Activated T-helper 17 cell treated with anti-CD3 and anti-CD28 coated beads, Interleukin-2, amount 50 U/mL, for 72 hours (primary cell): ENCODE measurements at places on chromosomes 4 and X. TPM values are rescaled to one million over a fixed set of nuclear protein-coding genes. Genes with fewer than 3 reads are reported as not detected.
A peak's percentile ranks its signal among the peaks of the same experiment; 100 is the strongest.

GRCh38 chr4:148203056-148203898 lies 238.9 kb downstream of the NR3C2 start:
- H3K4me3 ChIP-seq, result no peak overlapping the region
- H3K27ac ChIP-seq, result no peak overlapping the region
- H3K4me1 ChIP-seq, result peaks cover 5% of the 10 kb centered on the region
- no peaks in the 10 kb centered on the region for H3K27me3 ChIP-seq

DNA sequence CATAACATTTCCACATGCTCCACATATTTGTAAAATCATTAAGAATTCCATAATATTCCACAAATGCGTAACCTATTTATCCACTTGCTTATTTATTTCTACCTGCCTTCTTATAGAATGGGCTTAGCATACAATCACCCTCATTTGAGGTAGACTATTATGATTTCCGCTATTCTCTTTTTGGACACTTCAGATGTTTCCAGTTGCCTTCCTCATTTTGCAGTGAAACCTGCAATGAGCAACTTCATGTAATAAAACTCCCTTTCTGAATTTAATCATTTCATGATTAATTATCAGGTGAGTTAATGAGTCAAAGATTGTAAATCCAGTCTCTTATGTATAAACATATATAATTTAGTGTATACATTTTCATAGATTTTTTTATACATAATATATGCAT lies 58.0 kb downstream of the PPP3CA start:
- ATAC-seq, result no peak
- H3K4me1 ChIP-seq, result peaks cover 29% of the 10 kb centered on the region
- H3K4me3 ChIP-seq, result no peak overlapping the region
- no peaks in the 10 kb centered on the region for H3K27me3 ChIP-seq

DNA sequence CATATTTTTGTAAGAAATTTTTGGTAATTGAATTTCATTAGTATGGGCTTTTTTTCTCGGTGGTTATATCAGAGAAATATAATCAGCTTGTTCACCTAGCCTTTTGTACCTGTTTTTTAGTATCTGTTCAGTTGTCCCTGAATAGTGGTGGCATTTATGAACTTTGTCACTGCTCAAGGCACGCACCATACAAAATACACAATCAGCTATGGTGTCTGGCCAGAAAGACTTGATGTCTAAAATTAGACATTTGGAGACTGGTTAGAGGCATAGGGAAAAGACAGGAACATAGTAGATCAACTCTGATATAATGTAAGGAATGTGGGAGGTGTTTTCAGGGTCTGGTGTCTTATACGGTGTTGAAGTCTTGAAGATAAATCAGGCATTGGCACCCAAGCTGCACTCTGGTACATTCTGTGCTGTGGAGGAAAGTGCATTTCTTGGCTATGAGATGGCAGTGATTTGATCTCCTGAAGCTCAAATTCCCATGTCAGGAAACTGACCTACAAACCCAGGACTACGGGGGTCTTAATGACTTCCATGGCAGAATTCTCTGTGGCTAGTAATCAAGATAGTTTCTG lies 3.6 kb downstream of the ART3 start:
- no peak overlapping the region for H3K27ac ChIP-seq
- H3K4me1 ChIP-seq, result no peaks in the 10 kb centered on the region
- ATAC-seq, result no peak
- H3K4me3 ChIP-seq, result no peak overlapping the region
- H3K27me3 ChIP-seq, result peaks cover 8% of the 10 kb centered on the region
- H3K36me3 ChIP-seq, result no peaks in the 10 kb centered on the region

ACE2 gene
- 0.16 TPM for total RNA-seq

DNA sequence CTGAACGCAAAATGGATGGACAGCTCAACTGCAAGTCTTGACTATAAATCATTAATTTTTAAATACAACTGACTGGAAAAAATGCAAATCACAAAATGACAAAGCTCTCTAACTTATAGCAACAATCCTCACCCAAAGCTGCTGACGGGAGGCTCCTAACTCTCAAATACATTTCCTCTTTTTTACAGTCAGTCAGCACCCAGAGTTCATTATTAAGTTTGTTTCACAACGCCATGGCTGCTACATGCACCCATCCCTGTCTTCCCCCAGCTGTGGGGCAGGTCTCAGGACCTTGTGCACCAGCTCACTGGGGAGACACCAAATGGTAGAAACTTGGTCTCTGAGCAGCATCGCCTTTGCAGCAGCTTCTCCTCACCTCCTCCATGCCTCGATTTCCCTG lies 97.6 kb downstream of the SLC34A2 start:
- H3K27me3 ChIP-seq, result no peaks in the 10 kb centered on the region
- no peak overlapping the region for H3K27ac ChIP-seq
- peaks cover 79% of the 10 kb centered on the region for H3K36me3 ChIP-seq

- peak; percentile 37 for ATAC-seq
- peaks cover 16% of the 10 kb centered on the region for H3K4me1 ChIP-seq
- H3K4me3 ChIP-seq, result no peak overlapping the region
- H3K36me3 ChIP-seq, result peaks cover 92% of the 10 kb centered on the region
Observed at GRCh38 chr4:147638942-147639341, 21.7 kb downstream of the TMEM184C start.

- no peak overlapping the region for H3K4me3 ChIP-seq
- peaks cover 29% of the 10 kb centered on the region for H3K27me3 ChIP-seq
- H3K36me3 ChIP-seq, result no peaks in the 10 kb centered on the region
- no peaks in the 10 kb centered on the region for H3K4me1 ChIP-seq
- ATAC-seq, result no peak
Observed at GRCh38 chr4:102219129-102219528, 126.2 kb downstream of the SLC39A8 start.

DNA sequence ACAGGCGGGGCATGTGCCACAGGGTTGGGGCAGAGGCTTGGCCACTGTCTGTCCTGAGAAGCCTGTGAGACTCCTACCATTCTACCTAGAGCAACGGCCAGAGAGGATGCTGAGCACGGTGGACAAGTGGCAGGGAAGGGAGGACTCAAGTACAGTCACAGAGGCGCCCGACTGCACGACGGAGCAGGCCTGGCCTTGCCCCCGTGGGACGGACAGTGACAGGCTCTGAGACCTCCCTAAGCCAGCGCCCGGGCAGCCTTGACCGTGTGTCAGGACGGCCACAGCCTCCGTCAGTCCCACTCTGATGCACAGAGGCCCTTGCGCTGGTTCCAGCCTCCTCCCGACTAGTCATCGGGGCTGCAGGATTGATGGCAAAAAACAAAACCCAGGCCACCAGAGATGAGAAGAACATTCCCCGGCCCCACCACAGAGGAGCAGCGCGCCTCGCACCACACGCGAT lies 36.7 kb upstream of the MXD4 start:
- no peak overlapping the region for H3K4me3 ChIP-seq
- no peak for ATAC-seq
- peaks cover 5% of the 10 kb centered on the region for H3K36me3 ChIP-seq
- H3K4me1 ChIP-seq, result peaks cover 14% of the 10 kb centered on the region

GABRB1 gene
- total RNA-seq, result not detected

XG gene
- 0.34 TPM for total RNA-seq

- ATAC-seq, result no peak
- no peak overlapping the region for H3K4me3 ChIP-seq
- no peaks in the 10 kb centered on the region for H3K36me3 ChIP-seq
- H3K27me3 ChIP-seq, result no peaks in the 10 kb centered on the region
- H3K27ac ChIP-seq, result no peak overlapping the region
Observed at GRCh38 chrX:81367291-81367690, 165.4 kb downstream of the SH3BGRL start.

DNA sequence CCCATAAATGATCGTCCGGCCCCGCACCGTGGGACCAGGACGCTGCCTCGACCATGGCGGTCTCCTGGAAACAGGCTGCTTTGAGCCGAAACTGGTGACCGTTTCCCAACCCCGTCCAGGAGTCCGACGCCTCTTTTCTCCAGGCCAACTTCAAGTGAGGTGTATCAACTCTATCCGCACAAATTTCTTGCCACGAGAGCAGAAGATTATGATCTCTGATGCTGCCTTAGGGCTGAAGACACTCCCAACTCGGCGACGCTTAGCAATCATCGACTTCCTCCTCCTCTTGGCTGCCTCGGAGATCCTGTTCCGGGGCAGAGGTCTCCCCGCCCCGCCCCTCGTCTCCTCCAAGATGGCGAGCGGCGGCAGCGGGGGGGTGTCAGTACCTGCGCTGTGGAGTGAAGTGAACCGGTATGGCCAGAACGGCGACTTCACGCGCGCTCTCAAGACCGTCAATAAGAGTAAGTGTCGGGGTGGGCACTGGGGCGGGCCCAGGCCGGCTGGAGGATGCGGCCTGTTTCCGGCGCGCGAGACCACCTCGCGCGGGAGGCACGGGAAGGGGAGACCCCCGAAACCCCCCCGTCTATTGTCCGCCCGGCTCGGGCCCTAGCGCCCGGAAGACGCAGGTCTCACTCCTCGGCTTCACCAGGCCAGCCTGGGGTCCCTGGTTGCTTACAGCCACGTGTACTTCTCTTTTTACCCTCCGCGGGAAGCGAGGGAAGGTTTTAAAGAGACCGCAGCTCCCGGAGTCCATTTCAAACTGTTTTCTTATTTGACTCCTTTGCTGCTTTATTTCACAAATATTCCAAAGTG lies at the start of gene SRP72:
Gene SRP72 (plus strand): TSS at position 334 of the 813 bp plus-strand sequence. CDS start 19 bp downstream, at position 353.
- H3K4me1 ChIP-seq, result peaks cover 14% of the 10 kb centered on the region
- ATAC-seq, result peak; percentile 97
- H3K27me3 ChIP-seq, result no peaks in the 10 kb centered on the region
- H3K4me3 ChIP-seq, result peak within 1 kb of the TSS; percentile 98
- H3K27ac ChIP-seq, result peak within 1 kb of the TSS; percentile 98

GRCh38 chr4:104492183-104492771 lies 2.4 kb downstream of the CXXC4 start:
- H3K4me3 ChIP-seq, result peak overlapping the region; percentile 80
- ATAC-seq, result peak; percentile 15
- no peak overlapping the region for H3K27ac ChIP-seq
- no peaks in the 10 kb centered on the region for H3K36me3 ChIP-seq

YIPF6 gene
- total RNA-seq, result 21.2 TPM

DNA sequence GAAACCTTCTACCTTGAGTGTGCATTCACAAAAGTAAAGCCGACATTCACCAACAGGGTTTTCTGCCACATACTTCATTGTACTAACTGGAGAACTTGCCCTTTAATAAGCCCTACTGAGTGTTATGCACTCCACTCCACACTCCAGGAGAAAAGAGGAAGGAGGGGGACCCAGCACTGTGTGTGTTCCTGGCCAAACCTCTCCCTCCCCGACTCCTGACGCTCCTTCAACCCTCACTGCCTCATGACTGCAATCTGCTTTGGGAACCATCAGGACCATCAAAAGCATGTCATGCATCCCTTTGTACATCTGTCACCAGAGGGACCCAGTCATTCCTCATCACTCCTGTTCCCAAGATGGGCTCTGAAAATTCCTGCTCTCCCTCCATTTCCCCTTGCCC lies 143.7 kb downstream of the RASL11B start:
- H3K4me1 ChIP-seq, result no peaks in the 10 kb centered on the region
- H3K4me3 ChIP-seq, result no peak overlapping the region
- no peaks in the 10 kb centered on the region for H3K27me3 ChIP-seq
- no peak for ATAC-seq

DNA sequence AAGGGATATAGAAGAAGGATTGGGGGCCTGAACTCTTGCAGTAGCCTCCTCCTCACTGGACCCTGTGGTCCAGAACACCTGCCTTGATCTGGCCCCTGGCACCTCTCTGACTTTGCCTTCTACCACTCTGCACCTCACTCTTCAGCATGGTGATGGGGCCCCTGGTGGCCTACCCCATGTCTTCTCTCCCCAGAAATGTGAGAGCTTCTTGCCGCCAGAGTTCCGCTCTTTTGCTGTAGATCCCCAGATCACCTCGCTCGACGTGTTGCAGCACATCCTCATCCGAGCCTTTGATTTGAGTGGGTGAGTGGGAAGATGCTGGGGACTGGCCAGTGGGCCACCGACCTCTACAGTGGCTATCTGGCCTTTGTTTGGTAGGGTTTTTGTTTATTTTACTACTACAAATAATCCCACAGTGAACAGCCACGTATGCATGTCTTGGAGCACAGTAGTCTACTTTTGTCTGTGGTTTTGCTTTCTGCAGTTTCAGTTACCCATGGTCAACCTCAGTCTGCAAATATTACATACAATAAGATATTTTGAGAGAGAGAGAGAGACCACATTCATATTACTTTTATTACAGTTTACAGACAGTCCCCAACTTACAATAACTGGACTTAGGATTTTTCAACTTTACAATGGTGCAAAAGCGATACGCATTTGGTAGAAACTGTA lies 1.8 kb downstream of the TBC1D25 start:
- H3K36me3 ChIP-seq, result peaks cover 62% of the 10 kb centered on the region
- peaks cover 7% of the 10 kb centered on the region for H3K4me1 ChIP-seq
- peak overlapping the region; percentile 98 for H3K4me3 ChIP-seq
- H3K27me3 ChIP-seq, result no peaks in the 10 kb centered on the region

ATP1B4 gene
- not detected for total RNA-seq

MAGEA10 gene
- not detected for total RNA-seq

DNA sequence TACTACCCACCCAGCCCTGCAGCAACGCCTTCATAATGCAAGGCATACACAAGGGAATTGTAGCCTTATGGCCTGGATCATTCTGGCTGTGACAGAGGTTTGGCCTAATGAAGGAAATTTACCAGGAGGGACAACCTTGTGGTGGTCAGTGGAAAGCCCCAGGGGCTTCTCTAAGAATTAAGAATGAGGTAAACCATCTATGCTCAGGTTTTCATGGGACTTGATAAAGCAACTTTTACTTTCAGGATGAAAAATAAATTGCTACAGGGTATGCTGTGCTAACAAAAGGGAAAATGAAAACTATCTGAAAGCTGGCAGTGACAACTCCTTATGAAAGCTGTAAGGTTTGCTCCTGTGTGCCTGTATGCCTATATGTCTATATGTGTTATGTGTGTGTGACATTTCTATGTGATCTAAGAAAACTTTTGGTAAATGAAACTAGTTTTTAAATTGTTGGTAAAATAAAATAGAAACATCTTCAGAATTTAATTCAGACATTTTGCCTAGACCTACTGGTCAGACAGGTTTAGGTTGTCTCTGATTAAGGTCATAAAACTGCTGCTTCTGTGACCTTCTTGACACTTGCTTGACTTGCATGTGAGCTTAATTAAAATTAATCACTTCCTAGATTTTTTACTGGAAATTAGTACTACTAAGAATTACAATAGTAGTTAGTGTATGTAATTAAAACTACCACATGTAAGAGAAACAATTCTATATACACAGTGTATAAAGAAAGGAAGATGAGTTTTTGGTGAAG lies 19.9 kb upstream of the TXK start:
- no peak for ATAC-seq
- H3K27ac ChIP-seq, result no peak overlapping the region
- H3K27me3 ChIP-seq, result no peaks in the 10 kb centered on the region
- H3K36me3 ChIP-seq, result peaks cover 27% of the 10 kb centered on the region
- H3K4me3 ChIP-seq, result no peak overlapping the region
- no peaks in the 10 kb centered on the region for H3K4me1 ChIP-seq

GRCh38 chrX:121389976-121390714 lies 342.7 kb downstream of the GLUD2 start:
- H3K4me3 ChIP-seq, result no peak overlapping the region
- H3K36me3 ChIP-seq, result no peaks in the 10 kb centered on the region
- ATAC-seq, result no peak
- H3K27ac ChIP-seq, result no peak overlapping the region
- no peaks in the 10 kb centered on the region for H3K4me1 ChIP-seq
